Naive thymus-derived CD4-positive, alpha-beta T cell (primary cell): ENCODE measurements at places on chromosomes 16 and 17.

DNA sequence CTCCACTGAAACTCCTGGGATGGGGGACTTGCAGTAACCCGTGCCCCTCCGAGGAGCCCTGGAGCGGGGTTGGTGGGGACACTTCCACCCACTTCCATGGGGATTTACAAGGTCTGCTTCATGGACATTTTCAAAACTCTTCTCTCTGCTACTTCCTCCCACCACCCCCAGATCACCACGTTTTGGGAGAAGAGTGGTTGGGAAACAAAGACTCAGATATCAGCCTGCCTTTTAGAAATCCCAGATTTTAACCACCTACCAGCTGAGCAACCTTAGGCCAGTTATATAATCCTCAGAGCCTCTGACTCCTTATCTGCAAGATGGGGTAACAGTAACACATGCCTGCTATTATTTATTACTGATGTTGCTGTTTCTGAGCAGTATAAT is 184.8 kb downstream of the CCDC182 start:
- DNase-seq = no peak

- DNase-seq = no peak
Observed at GRCh38 chr17:66739553-66739952, 95.4 kb upstream of the CACNG5 start.

DNA sequence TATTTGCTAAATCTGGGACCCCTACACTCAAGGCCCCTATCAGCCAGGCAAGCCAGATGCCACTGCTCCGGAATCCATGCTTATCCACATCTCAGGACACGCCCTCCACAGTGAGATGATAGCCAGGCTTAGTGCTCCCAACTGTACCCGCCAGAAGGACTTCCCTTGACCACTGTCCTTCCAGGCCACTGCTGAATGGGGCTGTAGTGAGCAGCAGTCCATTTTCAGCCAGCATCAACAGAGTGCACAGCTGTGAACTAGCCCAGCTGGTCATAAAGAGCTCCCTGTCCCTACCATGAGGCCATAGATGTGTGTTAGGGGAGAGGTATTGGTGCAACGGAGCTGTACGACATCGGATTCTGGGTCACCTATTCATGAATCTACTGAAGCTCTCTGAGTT is 13.0 kb upstream of the MED9 start:
- DNase-seq = no peak

DNA sequence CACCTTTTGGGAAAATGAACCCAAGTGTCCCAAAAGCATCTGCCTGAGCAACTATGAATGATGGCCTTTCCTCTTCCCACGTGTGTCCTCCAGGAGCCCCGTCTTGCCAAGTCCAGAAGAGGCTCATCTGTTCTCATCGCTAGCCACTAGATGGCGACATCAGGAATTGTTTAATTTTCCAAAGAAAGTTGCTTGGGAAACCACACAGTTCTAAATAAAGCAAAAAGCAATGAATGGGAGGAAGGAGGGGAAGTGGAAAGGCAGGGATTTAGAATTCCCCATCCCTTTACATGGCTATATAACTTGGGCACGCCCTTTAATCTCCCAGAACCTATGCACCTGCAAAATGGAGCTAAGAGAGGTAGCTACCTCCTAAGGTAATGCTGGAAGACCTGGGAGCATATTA is 9.0 kb upstream of the CDH5 start:
- no peak for DNase-seq

DNA sequence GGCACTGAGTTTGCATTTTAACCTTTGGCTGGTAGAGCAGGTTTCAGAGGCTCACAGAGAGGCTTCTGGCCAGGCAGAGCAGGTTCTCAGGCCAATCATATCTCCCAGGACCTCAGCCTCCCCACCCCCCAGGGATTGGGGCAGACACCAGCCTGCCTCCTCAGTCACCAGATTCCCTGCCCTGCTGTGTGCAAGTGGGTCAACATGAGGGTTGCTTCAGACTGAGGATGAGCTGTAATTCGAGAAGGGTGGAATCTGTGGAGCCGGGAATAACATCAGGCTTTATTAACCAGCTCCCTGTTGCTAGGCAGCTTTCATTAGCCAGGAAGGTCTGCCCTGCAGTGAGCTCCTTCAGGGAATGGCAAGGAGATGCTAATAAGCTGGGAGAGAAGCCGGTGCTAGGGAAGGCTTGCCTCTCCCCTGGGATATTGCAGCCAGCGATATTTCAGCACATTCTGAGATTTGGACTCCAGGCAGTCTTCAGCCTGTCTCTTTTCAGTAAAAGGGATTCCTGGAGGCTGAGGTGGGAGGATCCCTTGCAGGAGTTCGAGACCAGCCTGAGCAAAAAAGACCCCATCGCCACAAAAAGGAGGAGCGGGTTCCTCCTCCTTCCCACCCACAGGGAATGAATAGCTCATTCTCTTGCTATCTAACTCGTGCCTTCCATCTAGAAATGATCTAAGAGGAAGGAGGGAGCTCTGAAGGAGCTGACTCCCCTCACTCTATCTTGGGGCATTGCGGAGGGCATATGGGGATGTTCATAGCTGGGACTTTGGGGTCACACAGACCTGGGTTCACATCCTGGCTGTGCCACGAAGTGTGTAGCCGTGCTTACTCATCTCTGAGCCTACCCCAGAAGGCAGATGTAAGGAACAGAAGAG is 10.7 kb downstream of the SGSM2 start:
- no peak for DNase-seq

- DNase-seq = no peak
Observed at GRCh38 chr17:62999736-63000135, 33.7 kb downstream of the TANC2 start.

DNA sequence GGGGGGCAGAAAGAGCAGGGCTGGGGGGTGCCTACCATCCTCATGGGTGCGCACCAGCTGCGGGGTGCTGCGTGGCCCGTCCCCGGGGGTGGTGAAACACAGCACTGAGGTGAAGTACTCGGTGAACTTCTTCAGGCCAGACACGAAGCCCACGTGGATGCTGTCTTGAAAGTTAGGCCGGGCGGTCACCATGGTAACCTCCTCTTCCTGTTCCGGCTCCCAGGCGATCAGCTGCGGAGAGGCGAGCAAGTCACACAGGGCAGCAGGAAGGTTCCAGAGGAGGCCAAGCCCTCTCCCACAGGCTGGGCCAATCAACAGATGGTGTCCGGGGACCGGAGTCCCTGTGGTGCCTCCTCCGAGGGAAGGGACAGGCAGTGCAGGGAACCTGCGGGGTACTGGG is 90.1 kb upstream of the CDC42EP4 start:
- DNase-seq = no peak

DNA sequence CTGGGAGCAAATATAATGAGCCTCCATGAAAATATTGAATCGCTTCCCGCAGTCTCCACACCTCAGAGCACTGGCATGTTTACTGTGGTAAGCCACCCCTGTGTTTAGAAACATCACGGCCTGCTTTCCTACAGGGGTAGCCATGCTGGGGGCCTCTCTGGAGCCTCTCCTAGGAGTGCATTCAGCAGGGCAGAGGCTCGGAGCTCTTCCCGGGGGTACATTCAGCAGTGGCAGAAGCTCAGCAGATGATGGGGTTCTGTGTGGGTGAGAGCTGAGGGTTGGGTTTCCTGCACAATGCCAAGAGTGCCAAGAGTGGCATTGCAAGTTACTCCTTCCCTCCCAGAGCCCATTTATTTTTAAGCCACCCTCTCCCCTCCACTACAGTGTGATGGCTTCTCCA is 386.6 kb downstream of the SEC14L1 start:
- DNase-seq = no peak

- DNase-seq = no peak
Observed at GRCh38 chr17:45759761-45760160, 24.4 kb upstream of the CRHR1 start.

GRCh38 chr17:526425-526824 is 173.8 kb upstream of the RPH3AL start:
- DNase-seq = no peak

GRCh38 chr16:85385463-85386331 is 227.4 kb upstream of the GSE1 start:
- DNase-seq = no peak

- DNase-seq = no peak
Observed at GRCh38 chr17:67127925-67128324, 83.6 kb downstream of the CACNG1 start.

GRCh38 chr16:34802848-34803599 is 1343.6 kb downstream of the TP53TG3F start:
- DNase-seq = no peak

DNA sequence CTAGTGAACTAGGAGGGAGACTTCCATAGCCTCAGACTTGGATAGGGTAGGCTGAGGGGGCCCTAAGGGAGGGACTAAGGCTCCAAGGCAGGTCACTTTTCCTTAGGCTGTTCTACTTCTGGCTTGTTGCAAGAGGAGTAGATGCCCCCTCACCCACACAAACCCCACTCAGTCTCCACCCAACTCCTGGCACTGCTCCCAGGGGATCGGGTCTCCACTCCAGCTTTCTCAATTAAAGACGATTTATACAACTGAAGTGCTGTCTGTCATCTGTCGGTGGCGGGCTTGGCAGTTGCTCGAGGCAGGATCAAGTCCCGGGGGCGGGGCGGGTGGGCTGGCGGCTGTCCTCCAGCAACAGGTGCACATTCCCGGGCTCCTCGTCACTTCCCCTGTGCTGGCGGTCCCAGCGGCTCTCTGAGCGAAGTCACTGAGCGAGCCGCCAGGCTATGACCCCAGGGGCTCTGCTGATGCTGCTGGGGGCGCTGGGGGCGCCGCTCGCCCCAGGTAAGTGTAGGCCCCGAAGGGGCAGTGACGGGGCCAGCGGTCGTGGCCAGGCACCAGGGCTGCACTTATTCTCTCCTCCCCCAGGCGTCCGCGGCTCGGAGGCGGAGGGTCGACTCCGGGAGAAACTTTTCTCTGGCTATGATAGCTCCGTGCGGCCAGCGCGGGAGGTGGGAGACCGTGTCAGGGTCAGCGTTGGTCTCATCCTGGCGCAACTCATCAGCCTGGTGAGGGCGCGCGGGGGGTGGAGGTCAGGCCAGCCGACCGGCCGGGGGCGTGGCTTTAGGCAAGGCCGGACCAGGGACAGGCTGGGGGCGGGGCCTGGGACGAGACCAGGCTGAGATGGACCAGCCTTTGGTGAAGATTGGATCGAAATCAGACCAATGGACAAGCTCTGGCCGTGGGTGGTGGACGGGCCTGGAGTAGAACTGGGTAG is at the start of gene CHRNB1:
CHRNB1 (plus strand) TSS at position 380 of the 937 bp plus-strand sequence; CDS start at position 447, 67 bp downstream.
- DNase-seq = no peak

- DNase-seq = no peak
Observed at GRCh38 chr17:73050797-73051196, 41.7 kb downstream of the SLC39A11 start.

- DNase-seq = no peak
Observed at GRCh38 chr16:1075546-1075945, 3.0 kb downstream of the SSTR5 start.

DNA sequence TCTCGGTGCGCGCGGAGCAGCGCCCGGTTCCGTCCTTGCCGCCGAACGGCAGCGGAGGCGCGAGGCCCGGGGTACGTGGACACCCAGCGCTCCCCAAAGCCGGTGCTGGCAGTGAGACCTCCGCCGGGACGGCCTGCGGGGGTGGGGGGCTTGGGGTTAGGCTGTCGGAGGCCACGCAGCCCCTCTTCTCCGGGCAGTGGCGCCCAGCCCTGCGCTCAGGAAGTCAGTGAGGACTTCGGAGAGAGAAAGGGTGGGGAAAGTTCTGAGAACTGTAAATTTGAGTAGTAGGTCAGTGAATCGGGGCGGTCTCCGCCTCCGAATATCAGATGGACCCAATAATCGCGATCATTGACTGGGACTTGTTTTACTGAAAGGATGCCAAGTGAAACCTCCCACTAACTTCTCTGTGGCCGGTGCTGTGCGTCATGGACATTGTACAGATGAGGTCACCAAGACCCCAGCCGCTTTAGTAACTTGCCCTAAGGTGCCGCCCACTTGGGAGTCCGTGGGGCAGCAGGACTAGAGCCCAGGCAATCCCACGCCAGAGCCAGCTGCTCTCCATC is 468 bp downstream of the IL4R start:
- no peak for DNase-seq

- DNase-seq = no peak
Observed at GRCh38 chr16:9555051-9555450, 463.6 kb downstream of the HAPSTR1 start.

GRCh38 chr16:23071196-23072083 is 77.8 kb downstream of the USP31 start:
- DNase-seq = no peak

DNA sequence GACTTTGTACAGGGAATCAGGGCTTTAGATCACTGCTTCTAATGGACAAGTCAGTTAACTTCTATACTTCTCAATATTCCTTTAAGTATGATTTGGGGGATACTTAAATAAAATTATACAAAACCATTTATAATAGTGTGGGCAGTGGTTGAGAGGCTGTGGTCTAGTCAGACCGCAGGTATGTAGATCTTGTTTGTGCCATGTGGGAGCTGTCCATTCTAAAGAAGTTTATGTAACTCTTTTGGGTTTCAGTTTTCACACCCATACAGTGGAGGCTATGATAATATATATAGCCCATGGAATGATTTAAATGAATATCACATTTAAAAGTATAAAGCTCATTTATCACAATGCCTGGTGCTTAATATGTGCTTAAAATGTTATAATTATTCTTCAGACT is 654.3 kb upstream of the KIF2B start:
- no peak for DNase-seq

GRCh38 chr16:57444711-57445110 is 2.5 kb downstream of the CIAPIN1 start:
- no peak for DNase-seq

- DNase-seq = peak; percentile 68
Observed at GRCh38 chr16:85448557-85449190, 164.4 kb upstream of the GSE1 start.

DNA sequence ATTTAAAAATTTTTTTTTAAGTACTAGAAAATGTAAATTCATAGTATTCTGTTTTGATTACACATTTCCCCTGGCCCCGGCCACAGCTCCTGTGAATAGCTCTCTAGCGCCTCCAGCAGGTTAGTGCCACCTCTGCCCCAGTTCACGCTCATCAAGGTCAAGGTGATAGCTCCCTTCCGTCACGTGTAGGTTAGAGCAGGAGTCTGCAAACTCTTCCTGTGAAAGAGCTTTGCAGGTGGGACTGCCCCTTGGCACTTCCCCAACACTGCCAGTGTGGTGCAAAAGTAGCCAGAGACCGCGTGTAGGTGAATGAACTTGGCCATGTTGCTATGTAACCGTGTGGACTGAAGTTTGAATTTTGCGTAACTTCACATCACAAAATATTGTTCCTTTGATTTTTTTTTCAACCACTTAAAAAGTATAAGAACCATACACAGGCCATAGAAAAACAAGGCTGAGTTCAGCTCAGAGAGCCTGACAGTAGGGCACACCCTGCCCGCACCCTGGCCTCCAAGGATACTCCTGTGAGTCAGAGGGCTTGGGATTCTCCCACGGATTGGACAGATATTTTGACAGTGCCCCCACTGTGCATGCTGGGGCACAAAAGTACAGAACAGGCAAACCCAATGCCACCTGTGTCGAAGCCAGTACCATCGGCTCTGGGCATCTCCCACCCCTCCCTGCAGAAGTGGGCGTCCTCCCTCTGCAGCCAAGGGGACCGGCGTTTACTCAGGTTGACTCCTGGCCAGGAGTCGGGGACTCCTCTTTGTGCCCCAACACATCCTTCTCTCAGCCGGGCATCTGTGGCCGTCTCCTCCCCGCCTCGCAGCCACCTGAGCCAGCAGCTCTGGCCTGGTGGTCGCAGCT is 92.0 kb upstream of the CHMP6 start:
- peak; percentile 79 for DNase-seq
